ENCODE measurements at places on chromosomes 3 and 15.

DNA sequence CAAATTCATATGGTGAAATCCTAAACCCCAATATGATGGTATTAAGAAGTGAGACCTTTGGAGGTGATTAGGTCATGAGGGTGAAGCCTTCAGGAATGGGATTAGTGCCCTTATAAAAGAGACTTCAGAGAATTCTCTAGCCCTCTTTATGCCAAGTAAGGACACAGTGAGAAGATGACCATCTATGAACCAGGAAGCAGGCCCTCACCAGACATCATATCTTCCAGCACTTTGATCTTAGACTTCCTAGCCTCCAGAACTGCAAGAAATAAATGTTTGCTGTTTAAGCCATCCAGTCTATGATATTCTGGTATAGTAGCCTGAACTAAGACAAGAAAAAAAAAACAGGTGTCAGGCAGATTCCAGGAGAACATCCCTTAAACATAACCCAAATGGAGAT is 45.9 kb upstream of the AP4E1 start:
- DNase-seq: no peak

DNA sequence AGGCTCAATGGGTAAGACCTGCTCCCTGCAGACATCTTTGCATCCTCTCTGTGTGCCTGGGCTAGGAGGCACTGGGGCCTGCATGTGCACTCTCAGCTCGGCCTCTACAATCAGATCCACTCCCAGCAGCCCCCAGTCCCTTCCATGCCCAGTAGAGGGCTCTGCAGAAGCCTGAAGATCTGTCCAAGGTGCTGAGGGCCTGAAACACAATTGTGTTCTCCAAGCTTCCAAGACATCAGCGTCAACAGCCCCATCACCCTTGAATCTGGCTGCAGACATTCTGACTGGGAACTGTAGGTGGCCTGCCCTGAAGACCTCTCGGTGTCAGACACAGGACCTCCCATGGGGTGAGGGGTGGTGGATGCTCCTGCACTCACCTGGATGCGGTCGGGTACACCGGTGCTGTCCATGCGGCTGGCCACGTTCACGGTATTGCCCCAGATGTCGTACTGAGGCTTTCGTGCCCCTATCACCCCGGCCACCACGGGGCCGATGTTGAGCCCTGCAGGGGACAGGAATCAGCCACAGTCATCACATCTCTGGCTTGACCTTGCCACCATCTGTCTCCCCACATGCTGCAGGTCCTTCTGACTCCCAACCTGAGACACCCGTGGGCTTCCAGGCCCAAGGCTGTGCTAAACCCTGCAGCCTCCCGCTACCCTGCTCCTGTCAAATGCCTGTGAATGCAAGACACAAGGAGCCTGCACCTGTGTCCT is 84.7 kb downstream of the SEC22A start:
- DNase-seq: no peak

- no peak for DNase-seq
These were observed 25.7 kb downstream of the ZMAT3 start for GRCh38 chr3:179045719-179046402.

- DNase-seq: no peak
These were observed 17.5 kb downstream of the LSG1 start for GRCh38 chr3:194654443-194654842.

GRCh38 chr3:121698476-121698875 is 37.8 kb upstream of the HCLS1 start:
- no peak for DNase-seq

GRCh38 chr3:132822266-132822665 is 100.1 kb upstream of the NPHP3 start:
- no peak for DNase-seq

All from CD8-positive, alpha-beta T cell (primary cell).